ENCODE measurements at places on chromosomes 4 and X.
A peak's percentile ranks its signal among the peaks of the same experiment; 100 is the strongest.

DNA sequence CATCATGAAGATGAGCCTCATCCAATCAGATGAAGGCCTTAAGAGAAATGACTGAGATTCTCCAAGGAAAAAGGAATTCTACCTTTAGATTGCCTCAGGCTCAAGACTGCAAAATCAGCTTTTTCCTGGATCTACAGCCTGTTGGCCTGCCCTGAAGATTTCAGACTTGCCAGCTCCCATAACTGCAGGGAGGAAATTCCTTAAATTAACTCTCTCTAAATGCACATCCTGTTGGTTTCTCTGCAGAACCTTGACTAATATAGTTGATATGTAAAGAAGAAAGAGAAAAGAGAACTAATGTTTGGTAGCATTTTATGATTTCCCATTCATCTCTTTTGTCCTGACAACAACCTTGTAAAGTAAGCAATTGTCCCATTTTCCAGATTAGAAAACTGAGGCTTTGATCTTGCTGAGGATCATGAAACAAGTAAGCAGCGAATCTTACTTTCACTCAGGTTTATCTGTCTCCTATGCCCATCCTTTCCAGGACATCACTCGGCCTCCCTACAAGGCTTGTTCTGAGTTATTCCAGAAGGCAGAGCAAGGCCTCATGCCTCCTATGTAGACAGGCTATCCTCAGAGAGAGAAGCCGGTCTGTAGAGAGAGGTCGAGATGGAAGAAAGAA lies 115.0 kb upstream of the LDB2 start:
- no peak for DNase-seq

DNA sequence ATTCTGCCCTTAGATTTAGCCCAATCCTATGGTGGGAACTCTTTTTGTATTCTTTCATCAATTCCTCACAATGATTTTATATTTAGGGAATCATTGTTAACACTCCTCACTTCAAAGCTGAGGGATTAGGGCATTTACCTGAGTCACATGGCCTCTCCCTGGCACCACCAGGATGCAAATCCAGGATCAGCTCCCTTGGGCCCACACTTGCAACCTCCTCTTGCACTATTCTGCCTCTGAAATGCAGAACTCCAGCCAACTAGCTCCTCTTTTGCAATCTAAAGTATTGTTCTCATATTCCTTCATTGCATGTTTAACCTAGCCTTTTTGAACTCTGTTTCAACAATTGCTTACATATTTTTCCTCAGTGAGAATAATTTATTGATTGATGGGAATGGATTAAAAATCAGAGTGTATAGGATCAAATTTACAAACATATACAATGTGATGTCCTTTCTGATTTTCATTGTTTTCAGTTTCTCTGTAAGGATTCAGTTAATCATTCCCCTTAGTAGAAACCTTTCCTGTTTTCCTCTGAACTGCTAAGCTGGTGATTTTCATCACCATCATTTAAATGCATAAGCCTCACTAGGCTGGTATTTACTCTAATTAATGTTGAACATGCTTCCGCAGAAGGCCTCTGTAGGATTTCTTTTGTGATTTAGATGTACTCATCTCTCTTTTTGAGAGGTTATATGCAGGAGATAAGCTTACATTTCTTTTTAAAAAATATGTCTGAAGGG lies 3.3 kb upstream of the RELL1 start:
- DNase-seq = peak; percentile 33

DNA sequence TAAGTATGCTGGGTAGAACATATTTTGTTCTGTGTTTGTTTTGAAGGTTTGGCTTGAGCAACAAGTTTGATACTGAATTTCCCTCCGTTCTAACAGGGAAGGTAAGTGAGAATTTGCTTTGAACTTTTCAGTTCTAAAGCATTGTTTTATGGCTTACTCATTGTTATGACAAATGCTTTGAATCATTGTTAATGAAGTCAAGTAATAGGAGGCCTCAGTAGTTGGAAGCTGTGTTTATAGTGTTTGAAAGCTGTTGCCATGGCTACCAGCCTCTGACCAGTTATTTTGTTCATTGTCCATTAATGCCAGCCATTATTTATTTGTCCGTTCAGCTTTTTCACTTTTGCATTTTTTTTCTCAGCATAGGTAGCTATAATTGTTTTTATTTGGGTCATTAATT lies 14.4 kb downstream of the CHIC1 start:
- DNase-seq = no peak

- no peak for DNase-seq
Observed at GRCh38 chrX:118181030-118181429, 64.4 kb upstream of the KLHL13 start.

GRCh38 chr4:112739442-112739841 lies 102.5 kb downstream of the LARP7 start:
- DNase-seq = no peak

DNA sequence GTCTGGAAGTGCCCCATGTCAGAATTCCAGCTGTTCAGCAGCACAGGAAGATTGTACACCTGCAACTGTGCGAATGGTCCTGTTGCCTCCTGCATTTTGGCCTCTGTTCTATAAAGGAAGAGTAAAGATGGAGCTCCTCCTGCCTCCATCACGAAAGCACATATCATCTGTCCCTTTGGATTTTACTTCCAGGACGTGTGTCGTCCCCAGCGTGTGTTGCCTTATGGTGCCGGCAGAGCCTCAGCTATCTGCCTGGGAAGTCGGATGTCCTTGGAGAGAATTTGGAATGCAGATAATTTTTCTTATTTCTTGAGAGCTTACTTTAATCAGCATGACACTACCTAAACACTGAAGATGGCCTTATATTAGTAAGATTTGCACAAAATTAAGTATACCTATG lies 97.7 kb downstream of the GATB start:
- no peak for DNase-seq

GRCh38 chr4:3706111-3706511 lies 60.1 kb upstream of the ADRA2C start:
- DNase-seq = no peak

GRCh38 chrX:124501586-124501985 lies 155.2 kb downstream of the SH2D1A start:
- DNase-seq = no peak

GRCh38 chr4:153788413-153789276 lies at the start of gene SFRP2:
Gene SFRP2, minus strand, starts transcription at chr4:153789083. Its CDS starts 248 bp downstream, at chr4:153788835.
- no peak for DNase-seq

DNA sequence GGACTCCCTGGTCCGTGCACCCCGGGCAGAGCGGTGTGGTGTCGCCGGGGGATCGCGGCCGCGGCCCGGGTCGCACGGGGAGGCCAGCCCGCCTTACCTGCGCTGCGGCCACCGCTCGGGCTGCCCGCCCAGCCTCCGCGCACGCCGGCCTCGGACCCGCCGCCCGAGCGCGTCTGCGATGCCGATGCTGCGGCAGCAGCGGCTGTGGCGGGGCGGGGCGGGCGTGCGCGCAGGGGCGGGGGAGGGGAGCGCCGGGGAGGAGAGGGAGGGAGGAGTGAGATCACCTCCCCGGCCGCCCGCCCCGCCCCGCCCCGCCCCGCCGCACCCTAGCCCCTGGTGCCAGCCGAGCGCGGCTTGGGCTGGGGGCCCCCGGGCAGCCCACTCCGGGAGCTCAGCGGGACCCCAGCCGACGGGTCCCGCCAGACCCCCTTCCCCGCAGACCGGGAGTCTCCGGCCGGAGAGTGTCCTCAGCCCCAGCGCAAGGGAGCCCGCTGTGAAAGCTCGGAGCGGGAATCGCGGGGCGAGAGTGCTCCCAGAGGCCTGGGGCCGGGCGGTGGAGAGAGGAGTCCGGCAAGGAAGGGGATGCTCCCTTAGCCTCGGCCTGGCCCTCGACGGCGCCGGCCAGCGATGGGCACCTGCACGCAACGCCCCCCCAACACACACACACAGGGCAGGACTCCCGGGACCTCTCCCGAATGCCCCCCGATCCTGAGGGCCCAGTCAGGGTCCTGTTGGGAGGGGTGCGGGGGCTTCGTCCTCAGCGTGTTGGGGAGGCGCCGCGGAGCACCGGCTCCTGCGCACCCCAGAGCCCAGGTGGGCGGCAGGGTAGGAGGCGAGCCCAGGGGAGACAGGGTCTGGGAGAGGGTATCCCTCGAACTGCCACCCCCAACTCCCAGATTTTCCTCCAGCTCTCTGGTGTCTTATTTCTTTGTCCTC lies at the start of gene L1CAM:
L1CAM (minus strand) TSS at position 206 of the 936 bp plus-strand sequence. CDS start 10,337 bp downstream, outside the sequence.
- no peak for DNase-seq

DNA sequence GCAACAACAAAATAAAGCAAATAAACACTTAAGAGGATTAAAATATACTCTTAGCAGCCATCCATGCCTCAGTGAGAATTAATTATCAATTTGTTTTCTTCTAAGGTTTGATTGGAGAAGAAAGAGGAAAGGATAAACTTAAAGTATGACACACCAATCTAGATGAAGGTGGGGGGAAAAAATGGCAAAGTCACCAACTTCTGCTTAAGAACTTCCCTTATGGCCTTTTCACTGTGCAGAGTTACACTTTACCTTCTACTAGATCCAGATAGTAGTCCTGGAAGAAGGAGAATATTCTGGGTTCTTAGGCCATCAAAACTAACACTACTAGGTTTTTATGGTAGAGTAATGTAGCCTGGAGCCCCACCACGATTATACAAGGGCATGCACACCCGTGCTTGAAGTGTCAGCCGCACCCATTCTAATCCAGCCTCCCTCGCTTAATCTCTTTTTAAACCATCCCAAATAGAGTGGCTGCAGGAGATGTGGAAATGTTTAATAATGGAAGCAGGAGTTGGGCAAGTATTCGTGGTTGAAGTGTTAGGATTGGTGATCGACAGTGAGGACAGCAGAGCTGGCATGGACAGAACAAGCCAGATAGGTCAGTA lies 14.1 kb downstream of the ENPEP start:
- no peak for DNase-seq

- DNase-seq = no peak
Observed at GRCh38 chrX:11329021-11329420, 35.8 kb downstream of the AMELX start.

DNA sequence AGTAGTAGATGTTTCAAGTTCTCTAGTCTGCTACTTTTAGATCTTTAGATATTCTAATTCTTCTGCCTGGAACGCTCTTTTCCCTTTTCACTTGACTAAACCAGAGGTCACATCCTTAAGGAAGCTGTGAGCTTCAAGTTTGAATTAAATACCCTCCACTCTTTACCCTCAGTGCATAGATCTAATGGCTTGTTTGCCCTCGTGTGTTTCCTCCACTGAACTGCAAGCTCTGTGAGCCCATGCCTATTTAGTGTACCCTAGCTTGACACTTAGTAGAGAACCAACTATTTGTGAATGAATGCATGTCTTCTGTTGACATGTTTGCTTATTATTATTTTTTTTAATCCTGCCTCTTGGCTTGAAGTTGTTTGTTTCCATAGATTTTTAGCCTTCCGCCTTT lies 138.3 kb downstream of the PDE5A start:
- DNase-seq = peak; percentile 16

DNA sequence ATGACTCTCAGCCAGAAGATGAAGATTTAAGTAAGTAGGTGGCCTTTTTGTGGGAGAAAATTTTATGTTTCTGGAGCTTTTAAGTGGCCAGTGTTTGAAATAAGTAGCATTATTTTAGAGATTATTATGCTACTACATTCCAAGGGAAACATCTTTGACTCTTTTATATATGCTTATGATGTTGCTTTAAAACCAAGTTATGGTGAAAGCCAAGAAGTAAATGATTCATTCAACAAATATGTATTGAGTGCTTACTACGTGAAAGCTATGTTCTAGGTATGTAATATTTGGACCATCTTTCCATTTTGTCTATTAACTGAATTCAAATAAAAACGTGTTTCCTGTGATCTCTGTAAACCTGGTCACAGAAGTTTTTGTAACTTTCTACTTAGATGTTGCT lies 58.3 kb downstream of the ZFX start:
- no peak for DNase-seq

DNA sequence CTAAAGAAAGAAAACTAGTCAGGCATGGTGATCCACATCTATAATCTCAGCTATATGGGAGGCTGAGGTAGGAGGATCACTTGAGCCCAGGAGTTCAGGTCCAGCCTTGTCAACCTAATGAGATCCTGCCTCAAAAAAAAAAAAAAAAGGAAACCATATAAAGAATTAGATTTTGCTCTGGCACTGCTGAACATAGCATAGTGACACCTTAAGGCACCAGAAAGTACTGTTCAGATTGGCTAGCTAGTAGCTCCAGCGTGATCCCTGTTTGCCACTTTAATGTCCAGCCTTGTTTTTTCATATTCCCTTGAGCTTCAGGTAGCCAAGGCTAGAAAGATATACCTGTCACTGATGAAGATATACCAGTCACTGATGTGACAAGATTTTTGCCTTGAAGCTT lies 34.1 kb downstream of the EXOC1 start:
- peak; percentile 4 for DNase-seq

DNA sequence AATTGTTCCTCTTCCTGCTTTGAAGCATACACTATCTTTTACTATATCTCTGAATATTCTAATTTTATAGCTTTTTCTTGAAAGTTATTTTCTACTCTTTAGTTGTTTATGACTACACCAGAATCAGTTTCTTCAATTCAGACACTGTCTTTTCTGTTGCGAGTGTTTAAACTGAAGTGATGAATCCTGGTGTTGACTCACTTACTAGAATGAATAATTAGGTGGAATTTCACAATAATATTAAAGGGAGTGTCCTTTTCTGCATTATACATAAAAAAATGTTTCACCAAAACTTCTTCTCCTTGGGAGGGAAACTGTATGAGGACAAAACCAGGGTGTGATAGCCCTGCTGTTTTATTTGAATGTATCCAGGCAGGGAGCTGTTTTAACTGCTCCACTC lies 1383.1 kb downstream of the C4orf33 start:
- no peak for DNase-seq

GRCh38 chr4:111441687-111442086 lies 703.6 kb upstream of the FAM241A start:
- DNase-seq = no peak

- DNase-seq = no peak
Observed at GRCh38 chr4:164252286-164252685, 501.6 kb upstream of the SMIM31 start.

GRCh38 chr4:38529189-38530115 lies 134.5 kb upstream of the KLF3 start:
- peak; percentile 80 for DNase-seq

DNA sequence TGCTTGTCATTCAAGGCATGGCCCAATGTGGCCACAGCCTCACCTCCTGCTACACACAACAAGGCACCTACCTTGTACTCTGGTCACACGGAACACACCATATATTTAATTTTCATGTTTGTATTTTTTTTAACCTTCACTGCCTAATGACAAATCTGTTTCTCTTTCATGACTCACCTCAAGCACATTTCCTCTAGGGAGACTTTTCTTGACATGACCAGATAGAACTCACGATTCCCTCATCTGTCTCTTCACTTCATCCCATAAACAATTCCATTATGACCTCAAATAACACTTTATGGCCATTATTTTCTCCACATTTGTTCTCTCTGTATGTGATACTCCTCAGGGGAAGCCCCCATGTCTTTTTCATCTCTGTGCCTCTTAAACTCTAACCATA lies 11.1 kb downstream of the DRP2 start:
- DNase-seq = no peak
